Activated CD4-positive, alpha-beta T cell treated with anti-CD3 and anti-CD28 coated beads, Interleukin-2, amount 10 ng/mL, durations not matched to agents 24 days and 14 days (primary cell): ENCODE measurements at places on chromosomes 6 and 20.

GRCh38 chr20:17928633-17929311 is 39.8 kb downstream of the SNX5 start:
- no peak for DNase-seq

GRCh38 chr6:33723371-33724085 is 12.0 kb upstream of the UQCC2 start:
- no peak for DNase-seq

DNA sequence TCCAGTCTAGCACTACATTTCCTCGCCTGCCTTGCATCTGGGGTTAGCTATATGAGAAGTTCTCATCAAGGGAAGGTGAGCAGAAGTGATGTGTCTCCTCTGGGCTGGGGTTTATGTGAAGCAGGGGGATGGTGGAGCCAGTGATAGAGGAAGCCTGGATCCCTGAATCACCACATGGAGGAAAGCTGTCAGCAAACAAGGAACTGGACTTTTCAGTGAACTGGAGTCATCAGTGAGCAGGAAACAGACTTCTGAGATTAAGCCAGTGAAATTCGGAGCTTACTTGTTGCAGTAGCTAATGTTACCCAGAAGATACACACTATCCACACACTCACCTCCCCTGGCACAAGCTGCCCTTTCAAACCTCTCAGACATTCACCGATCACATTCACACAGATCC is 13.4 kb upstream of the TOX2 start:
- DNase-seq, result no peak

GRCh38 chr6:107600936-107601335 is 111.0 kb downstream of the SOBP start:
- DNase-seq, result no peak

- no peak for DNase-seq
These were observed 277.7 kb upstream of the RIMS1 start for GRCh38 chr6:71608646-71609045.

GRCh38 chr6:46538800-46539480 is 47.7 kb upstream of the RCAN2 start:
- DNase-seq, result no peak

- DNase-seq, result no peak
These were observed 168.5 kb upstream of the ATXN1 start for GRCh38 chr6:16929809-16930208.

DNA sequence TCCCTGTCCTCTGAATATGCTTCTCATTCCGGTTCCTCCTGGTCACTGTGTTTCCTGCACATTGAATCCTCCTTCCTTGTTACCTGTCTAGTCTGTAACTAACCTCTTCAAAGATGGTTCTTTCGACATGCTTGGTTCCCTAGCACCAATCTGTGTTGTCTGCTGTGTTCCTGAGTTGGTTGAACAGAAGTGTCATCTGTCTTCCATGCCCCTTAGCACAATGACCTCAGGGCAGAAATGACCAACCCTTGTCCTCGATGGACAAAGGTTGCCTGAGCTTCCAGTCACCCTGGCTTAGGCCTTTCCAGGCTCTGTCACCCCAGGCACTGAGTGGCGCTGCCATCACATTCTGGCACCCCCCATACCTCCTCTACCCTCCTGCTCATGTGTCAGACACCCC is 266.8 kb upstream of the RIN2 start:
- DNase-seq, result no peak

GRCh38 chr6:132818404-132819359 is 4.3 kb downstream of the RPS12 start:
- DNase-seq, result no peak

- no peak for DNase-seq
These were observed 253.7 kb upstream of the PLCB4 start for GRCh38 chr20:8815208-8815607.

DNA sequence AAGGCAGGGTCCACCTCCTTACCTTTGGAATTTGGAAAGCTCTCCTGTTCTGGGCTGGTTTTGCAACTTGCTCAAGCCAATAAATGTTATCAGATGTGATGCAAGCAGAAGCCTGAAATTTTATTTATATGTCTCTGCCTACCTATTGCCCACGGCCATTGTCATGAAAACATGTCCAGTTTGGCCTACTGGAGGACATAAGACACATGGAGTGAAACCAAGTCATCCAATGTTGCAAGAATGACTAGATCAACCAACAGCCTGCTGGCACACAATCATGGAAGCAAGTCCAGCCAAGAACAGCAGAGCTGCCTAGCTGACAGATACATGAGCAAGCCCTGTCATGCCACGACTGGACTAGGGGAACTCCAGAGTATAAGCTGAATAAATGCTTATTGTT is 56.7 kb upstream of the IRAK1BP1 start:
- DNase-seq, result no peak

GRCh38 chr20:12371990-12372389 is 454.3 kb downstream of the BTBD3 start:
- no peak for DNase-seq

GRCh38 chr6:16041327-16041726 is 87.6 kb upstream of the MYLIP start:
- DNase-seq, result no peak

GRCh38 chr6:90463874-90464273 is 123.0 kb downstream of the MAP3K7 start:
- DNase-seq, result no peak

GRCh38 chr6:148192310-148192709 is 150.3 kb upstream of the SASH1 start:
- DNase-seq, result no peak

- peak; percentile 97 for DNase-seq
These were observed at the start of gene RBCK1 for GRCh38 chr20:407953-408842. RBCK1 (plus strand) TSS chr20:408299; CDS start chr20:408758, 459 bp downstream.

DNA sequence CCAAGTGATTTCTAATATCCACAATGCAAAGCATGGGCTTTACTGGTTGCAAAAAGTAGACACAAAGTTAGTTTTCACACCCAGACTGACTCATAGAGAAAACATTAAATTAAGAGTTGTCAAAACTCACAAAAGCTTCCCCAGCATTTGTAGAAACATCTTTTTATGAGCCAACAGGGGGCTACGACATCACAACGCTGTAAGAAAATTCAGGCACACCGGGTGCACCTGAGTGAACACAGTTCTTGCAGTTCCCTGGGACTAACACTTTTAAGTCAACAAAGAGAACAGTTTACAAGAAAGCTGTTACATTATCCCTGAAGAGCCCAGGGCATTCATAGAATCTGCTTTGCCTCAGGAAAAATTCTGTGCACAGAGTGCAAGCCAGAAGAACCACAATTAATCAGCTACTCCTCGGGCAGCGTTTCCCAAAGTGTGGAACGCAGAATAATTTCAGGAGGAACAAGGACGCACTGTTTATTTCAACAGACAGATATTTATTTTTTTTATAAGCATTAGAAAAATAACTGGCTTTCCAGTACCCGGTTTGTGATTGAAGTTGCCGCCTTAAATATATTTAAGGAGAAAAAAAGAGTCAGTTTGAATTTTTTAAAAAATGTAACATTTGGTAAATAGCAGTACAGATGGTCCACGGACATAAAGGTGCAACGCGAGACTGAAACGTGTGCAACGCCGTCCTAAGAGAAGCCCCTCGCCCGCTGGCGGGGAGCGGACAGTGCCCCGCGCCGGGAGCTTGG is 1.2 kb downstream of the NCOA5 start:
- no peak for DNase-seq

DNA sequence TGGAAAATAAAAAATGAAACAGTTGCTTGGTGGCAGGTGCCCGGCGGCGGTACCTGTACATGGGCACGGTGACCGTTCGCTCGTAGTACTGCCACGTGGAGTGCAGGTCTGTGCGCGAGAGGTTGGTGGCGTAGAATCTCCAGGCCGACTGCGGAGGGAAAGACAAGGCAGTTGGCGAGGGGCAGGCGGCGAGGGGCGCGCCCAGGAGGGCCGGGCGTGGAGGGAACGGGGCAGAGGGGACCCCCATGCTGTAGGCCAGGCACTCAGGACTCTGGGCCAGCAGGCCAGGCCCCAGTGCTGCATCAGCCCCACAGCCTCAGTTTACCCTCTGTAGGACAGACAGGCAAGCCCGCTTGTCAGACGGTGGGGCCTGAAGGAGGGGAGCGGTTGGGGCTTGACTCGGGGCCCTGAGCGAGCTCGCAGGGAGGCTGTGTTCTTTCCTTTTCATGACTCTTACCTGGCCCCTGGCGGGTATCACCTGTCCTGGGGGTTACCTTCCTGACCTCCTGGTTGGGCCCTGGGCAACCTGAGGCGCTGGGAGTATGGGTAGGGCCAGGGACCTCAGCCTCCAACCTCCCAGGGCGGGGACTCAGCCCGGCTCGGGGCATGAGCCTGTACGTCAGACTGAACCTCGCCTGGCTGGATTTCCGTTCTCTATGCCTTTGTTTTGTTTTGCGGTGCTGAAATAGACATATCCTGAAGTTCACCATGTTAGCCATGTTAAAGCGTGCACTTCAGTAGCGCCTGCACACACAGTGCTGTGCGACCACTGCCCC is 38.5 kb downstream of the KCNQ2 start:
- peak; percentile 64 for DNase-seq

GRCh38 chr6:135540207-135540840 is 42.8 kb upstream of the AHI1 start:
- peak; percentile 76 for DNase-seq
